Activated naive CD8-positive, alpha-beta T cell treated with anti-CD3 and anti-CD28 coated beads, Interleukin-2, amount 10 ng/mL, durations not matched to agents 7 days and 5 days (primary cell): ENCODE measurements at places on chromosomes 13 and 19.

GRCh38 chr13:48112896-48113755 lies 18.2 kb upstream of the MED4 start:
- DNase-seq, result no peak
- H3K27me3 ChIP-seq, result peaks cover 20% of the 10 kb centered on the region
- no peak overlapping the region for H3K4me3 ChIP-seq
- peaks cover 7% of the 10 kb centered on the region for H3K4me1 ChIP-seq
- no peaks in the 10 kb centered on the region for H3K36me3 ChIP-seq

- no peak for DNase-seq
- no peak overlapping the region for H3K4me3 ChIP-seq
- H3K36me3 ChIP-seq, result peaks cover 53% of the 10 kb centered on the region
Measured at GRCh38 chr13:112554214-112554850, 33.6 kb downstream of the TUBGCP3 start.

DNA sequence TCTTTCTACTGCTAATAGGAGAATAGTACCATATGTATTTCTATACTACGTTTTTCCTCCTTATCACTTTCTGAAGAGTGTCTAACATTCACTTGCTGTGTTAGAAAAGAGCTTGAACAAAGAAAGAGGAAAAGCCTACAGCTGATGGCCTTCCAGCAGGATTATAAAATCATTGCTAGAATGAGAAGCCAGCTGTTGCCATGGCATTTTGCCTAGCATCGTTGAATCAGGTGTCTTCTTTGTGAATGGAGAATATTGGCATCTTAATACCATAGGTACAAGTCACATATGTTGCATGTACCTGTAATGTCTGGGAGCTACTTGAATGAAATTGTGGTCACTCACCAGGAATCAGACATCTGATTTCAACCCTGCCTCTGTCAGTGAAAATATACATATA lies 1174.9 kb downstream of the PCDH17 start:
- no peaks in the 10 kb centered on the region for H3K36me3 ChIP-seq
- no peak overlapping the region for H3K27ac ChIP-seq
- H3K4me3 ChIP-seq, result no peak overlapping the region
- no peaks in the 10 kb centered on the region for H3K27me3 ChIP-seq
- no peak for DNase-seq
- H3K4me1 ChIP-seq, result no peaks in the 10 kb centered on the region

GRCh38 chr13:98428256-98428966 lies 148.5 kb downstream of the STK24 start:
- no peak overlapping the region for H3K27ac ChIP-seq
- no peaks in the 10 kb centered on the region for H3K27me3 ChIP-seq
- H3K36me3 ChIP-seq, result peaks cover 1% of the 10 kb centered on the region
- H3K4me1 ChIP-seq, result no peaks in the 10 kb centered on the region
- DNase-seq, result no peak

DNA sequence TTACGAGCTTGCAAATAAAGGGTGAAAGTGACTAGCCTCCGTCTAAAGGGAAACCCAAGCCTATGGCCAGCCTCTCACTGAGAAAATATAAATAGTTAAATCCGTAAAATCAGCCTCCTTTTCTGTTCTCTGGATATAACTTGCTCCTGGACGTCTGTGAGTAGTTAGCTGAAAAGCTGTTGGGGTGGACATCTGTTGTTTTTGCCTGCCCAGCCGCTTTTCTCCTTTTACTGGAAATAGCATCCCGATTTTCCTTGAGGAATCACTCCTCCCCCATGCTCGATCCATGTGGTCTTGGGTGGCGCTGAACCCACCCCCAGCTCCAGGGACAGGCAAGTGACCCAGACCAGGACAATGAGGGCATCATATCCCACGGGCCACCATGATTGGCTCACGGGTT lies 291.5 kb upstream of the ZNF507 start:
- no peak overlapping the region for H3K27ac ChIP-seq
- no peak overlapping the region for H3K4me3 ChIP-seq
- no peaks in the 10 kb centered on the region for H3K27me3 ChIP-seq
- H3K36me3 ChIP-seq, result no peaks in the 10 kb centered on the region

GRCh38 chr19:33373453-33374235 lies at the start of gene CEBPG:
TSS of gene CEBPG (plus strand) at chr19:33373709. CDS start at chr19:33379240, 5,531 bp downstream.
- peaks cover 6% of the 10 kb centered on the region for H3K27me3 ChIP-seq
- H3K4me1 ChIP-seq, result peaks cover 32% of the 10 kb centered on the region
- peak within 1 kb of the TSS; percentile 87 for H3K4me3 ChIP-seq
- peak; percentile 99 for DNase-seq
- H3K27ac ChIP-seq, result peak within 1 kb of the TSS; percentile 79
